ENCODE measurements at places on chromosomes 4 and X.

DNA sequence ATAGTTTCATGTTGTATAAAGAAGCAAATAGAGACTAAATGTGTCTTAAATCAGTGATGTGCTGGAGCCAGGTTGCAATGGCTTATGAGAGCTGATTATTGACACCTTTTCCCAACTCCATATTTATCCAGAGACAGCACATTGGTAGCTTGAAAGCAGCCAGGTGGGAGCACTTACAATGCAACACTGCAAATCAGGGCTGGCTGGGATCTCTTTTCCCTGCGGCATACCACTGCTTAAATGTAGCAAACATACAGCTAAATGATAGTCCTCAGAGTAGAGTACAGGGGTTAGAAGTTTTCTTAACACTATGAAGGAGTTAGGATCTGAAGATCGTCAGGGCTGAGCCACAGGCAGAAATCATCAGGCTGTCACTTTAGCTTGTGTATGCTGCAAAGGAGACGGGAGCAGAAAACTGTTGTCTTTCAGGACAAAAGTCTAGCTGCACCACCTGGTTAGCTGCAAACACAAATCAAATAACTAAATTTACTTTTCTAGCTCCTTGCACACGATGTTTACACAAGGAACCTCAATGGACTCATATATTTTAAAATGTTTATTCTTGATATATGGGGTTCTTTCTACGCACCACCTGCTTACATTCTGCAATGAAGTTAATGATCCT lies 527.3 kb downstream of the TLL1 start:
- no peak for DNase-seq

DNA sequence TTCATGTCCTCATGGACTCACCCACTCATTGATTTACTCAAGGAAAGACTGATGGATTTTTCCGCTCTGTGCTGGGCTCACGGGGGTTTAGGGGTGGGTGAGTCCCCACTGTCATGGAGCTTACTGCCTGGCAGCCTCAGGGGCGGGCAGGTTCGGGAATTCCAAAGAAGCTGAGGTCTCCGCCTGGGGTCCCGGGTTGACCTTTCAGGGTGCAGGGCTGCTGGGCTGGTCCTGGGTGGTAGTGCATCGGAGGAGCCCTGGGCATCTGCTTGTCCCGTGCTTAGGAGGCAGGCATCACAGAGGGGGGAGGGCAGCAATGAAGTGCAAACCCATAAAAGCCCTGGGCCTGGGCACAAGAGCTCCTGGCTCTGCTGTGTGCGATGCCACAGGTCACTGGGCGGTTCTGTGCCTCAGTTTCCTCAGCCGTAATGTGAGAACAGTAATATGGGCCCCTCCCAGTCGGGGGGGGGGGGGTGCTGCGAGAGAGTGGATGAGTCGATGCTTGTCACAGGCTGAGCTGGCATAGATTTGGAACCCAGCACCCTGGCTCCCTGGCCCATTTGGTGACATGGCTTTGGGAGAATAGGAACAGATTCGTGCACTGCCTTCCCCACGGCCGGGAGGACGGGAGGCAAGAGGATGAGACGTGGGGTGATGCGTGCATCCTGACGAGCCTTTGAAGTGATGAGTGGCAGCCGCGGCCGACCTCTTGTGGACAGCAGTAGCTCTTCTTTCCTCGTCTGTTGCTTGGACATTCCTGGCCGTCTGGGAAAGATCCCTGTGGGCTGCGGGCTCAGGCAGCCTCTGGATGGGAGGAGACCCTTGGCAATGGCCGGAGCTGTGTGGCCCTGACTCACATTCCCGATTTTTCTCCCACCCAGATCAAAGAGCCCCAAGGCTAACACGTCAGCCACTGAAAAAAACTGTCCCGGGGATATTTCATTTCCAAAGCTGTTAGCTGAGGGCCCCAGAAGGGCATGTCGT lies 42.0 kb downstream of the PSAPL1 start:
- no peak for DNase-seq

DNA sequence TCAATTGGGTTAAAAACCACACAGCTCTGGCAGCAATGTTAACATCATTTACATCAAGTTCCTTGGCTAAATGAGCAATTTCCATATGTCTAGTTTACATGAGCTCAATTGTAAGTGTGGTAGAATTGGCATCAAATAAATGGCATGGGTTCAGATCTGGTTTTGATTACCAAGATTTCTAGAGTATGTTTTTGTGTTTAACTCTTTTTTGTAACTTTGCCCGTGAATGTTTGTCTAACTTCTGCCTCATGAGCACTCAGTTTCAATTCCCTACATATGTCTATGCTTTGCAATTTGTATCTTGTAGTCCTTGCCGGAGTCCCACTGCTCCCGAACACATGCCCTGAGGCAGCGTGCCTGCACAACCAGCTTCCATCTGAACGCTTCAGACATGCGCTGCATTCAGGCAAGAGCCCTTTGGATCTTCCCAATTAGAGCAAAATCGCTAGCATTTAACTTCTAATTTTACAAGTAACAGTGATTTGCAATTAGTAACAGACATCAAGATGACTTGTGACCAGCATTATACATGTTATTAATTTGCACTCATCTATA lies 644.4 kb downstream of the TRIML1 start:
- peak; percentile 33 for DNase-seq

GRCh38 chr4:91298824-91299223 lies 1004.9 kb upstream of the GRID2 start:
- no peak for DNase-seq

GRCh38 chr4:18042754-18043153 lies 21.2 kb upstream of the LCORL start:
- DNase-seq, result no peak

GRCh38 chrX:7119950-7120877 lies 27.3 kb upstream of the STS start:
- no peak for DNase-seq

GRCh38 chr4:182620111-182620980 lies 296.8 kb downstream of the DCTD start:
- DNase-seq, result no peak

GRCh38 chr4:68912807-68913206 lies 38.8 kb downstream of the UGT2A3 start:
- DNase-seq, result no peak

GRCh38 chrX:100931218-100931924 lies 2.7 kb upstream of the XKRX start:
- no peak for DNase-seq

DNA sequence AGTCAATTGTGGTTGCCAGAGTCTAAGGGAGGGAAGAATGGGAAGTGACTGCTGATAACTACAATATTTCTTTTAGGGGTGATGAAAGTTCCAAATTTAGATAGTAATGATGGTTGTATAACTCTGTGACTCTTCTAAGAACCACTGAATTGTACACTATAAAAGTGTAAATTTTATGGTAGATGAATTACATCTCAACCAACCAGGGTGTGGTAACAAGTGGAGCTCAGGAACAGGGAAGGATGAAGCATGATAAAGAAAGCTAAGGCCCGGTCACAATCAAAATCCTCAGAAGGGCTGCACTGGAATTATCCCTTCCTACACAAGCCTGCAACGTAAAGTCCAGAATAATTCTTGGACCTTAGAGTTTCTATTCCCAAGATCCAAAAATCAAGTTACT lies 143.2 kb downstream of the PPARGC1A start:
- no peak for DNase-seq

DNA sequence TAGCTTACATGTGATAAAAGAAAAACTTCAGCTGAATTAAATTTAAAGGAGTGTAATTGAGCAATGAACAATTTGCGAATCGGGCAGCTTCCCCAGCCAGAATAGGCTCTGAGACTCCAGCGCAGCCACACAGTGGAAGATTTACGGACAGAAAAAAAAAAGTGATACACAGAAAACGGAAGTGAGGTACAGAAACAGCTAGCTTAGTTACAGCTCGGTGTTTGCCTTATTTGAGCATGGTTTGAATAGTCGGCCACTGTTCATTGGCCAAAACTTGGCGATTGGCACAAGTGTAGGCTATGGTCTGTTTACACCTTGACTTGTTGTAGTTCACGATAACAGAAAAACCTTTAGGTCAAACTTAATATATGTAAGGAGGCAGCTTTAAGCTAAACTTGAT lies 16.7 kb upstream of the SUPT20HL1 start:
- no peak for DNase-seq

DNA sequence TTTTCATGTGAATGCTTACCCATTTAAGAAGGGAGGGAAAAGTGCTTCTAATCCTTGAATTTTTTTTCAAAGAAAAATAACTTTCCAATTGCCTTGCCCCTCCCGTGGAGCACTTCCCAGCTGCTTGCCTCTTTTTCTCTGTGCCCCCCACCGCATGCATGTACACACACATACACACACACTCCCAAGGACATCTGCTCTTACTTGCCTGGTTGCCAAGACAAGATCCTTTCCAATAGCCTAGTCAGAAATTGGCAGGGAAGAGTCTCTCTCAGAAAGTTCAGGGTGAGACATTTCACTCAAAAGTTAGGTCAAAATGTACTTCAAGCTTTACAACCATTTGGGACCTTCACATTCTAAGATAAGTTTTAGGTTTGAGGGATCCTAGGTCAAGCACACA lies 10.9 kb downstream of the HHIP start:
- DNase-seq, result no peak

- DNase-seq, result no peak
These were observed 513.7 kb downstream of the TLL1 start for GRCh38 chr4:166386491-166387360.

GRCh38 chr4:121016611-121017010 lies 55.7 kb downstream of the NDNF start:
- DNase-seq, result no peak

GRCh38 chr4:3392321-3392720 lies 49.4 kb upstream of the HGFAC start:
- DNase-seq, result no peak

- DNase-seq, result no peak
These were observed 306.3 kb upstream of the PPARGC1A start for GRCh38 chr4:24195991-24196736.

DNA sequence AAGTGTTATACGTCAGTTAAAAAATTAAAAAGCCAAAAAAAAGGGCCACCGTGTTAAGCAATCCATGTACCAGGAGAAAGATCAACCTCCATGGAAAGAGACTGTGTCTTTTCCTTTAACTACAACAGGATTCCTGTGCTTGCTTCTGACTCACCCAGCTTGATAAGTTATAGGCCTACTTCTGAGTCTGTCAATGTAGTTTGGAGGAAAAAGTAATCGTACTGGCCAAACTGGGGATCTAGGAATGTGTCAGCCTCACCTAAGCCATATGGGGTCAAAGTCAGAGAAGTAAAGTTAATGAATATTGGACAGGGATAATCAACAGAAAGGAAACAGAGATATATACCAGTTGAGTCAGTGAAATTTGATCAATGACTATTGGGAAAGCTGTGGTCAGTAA lies 470.8 kb upstream of the SLIT2 start:
- DNase-seq, result no peak

DNA sequence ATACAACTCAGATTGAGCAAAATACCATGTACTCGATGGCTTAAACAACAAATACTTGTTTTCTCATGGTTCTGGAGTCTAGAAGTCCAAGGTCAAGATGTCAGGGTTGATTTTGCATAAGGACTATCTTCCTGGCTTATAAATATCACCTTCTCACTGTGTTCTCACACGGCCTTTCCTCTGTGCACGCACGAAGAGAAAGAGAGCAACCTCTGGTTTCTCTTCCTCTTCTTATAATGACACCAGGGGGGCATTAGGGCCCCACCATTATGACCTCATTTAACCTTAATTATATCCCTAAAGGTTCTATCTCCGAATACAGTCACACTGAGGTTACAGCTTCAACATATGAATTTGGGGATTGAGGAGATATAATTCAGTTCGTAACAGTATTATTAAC lies 504.0 kb downstream of the MAGEE1 start:
- DNase-seq, result no peak

GRCh38 chr4:10787365-10787764 lies 102.8 kb upstream of the CLNK start:
- no peak for DNase-seq

GRCh38 chrX:108439426-108439942 lies at the start of gene COL4A5:
Gene COL4A5 (plus strand): TSS chrX:108439838. CDS start chrX:108440126, 288 bp downstream.
- DNase-seq, result peak; percentile 68

DNA sequence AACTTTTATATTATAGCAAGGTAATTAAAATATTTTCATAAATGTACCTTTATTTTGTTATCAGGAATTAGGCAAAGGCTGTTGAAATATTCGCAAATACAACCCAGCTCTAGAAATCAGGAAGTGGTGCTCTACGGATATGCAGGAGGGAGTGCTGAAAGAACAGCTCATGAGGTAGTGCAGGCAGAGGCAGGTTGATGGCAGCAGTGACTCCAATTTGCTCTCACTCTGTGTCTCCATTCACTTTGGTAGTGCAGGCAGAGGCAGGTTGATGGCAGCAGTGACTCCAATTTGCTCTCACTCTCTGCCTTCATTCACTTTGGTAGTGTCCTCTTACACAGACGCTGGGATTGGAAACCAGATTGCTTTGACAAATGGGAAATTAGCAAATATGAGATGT lies 277.9 kb downstream of the TRIML1 start:
- no peak for DNase-seq

DNA sequence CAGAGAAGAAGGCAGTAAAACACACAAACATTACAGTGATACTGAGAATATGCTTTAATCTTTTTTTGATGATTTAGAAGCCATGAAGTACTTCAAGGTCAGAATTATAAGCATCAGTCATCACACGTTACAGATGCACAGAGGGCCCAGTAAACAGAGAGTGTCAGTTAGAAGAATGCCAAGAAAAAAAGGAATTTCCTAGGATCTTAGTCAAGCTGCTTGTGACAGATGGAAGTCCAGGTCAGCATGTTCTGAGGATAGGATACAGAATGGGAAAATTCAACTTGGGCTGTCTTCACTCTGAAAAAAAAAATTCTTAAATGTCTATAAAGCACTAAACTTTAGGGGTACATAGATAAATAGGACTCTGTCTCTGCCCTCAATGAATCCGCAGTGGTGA lies 38.9 kb downstream of the GATB start:
- no peak for DNase-seq

DNA sequence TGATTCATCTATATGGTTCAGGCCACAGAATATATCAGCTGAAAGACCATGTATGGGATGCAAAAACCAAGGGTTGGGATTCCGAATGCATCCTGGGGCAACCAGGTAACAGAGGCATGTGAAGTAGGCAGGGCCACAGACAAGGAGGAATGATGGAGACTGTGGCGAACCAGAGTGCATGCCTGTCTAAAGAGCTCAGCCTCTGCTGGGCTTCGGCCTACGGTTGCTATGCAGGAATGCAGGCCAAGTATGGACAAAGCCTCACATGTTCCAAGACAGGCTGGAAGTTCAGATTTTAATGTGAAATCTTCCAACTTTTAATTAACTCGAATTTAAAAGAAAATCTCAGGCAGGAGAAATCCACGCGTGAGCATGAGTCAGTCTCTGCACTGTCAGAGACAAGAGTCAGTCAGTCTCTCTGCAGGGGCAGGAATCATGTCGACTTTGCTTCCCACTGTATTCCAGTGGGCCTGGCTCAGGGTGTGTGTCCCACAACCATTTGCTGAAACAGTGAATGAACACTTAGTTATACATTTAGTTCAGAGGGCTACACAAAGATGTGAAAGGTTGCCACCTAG lies 344.4 kb downstream of the UNC5C start:
- no peak for DNase-seq

DNA sequence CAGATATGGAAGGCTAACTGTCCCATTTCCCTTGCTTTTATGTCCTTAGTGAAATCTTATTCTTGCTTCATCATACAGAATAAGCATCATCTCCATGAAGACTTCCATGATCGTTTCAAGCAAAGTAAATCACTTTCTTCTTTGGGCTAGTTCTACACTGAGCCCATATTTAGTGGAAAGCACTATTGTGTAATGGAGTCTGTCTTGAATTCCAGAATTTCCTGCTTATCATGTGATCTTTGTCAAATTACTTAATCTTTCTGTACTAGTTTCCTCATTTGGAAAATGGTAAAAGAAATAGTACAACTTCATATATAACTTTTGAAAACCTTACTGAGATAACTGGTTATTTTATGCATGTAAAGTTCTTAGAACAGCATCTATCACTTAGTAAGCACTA lies 7.6 kb downstream of the ANAPC10 start:
- DNase-seq, result no peak

All from fibroblast of skin of left quadriceps (primary cell).